ENCODE measurements at places on chromosomes 5 and 9.

DNA sequence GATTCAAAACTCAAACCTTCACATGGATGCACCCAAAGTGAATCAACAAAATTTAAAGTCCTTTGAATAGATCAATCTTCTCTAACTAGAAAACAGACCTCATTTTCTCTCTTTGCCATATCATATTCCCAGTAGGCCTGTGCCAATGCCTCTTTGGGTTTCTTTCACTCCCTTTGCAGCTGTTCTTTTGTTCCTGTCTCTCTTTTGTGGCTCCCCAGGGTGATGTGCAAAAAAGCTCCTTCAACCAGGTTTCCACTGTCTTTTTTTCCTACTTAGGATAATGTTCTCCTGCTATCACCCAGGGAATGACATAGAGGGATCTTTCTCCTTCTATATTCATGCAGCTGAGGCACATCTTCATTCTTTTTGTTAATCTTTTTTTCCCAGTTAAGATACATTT lies 54.6 kb downstream of the MARCHF3 start:
- no peak for DNase-seq

DNA sequence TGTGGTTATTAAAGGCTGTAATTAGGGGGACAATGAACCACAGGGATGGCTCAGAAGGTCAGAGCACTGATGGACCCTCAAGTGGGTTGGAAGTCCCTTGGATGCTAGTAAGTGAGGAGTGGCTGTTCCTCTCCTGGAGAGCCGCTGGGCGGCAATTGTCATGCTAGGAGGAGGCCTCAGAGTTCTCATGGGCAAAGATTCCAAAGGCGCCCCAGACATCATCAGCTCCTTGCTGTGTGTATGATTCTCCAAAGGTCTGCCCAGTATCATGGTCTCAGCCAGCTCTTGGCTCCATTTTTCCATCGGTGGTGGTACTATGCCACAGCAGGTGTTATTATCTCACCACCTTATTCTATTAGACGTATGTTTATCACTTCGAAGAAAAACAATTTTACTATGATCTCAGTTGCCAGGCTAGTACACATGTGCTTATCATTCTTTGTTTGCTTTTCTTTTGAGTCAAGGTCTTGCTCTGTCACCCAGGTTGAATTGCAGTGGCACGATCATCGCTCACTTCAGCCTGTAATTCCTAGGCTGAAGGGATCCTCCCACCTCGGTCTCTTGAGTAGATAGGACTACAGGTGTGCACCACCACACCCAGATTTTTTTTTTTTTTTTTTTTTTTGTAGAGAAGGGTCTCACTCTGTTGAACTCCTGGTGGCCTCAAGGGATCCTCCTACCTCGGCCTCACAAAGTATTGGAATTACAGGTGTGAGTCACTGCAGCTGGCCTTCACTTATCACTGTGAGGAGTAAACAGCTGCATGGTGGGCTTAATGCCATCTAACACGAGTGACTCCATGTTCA lies 46.8 kb downstream of the EXOSC2 start:
- no peak for DNase-seq

GRCh38 chr9:126309427-126310189 lies 17.0 kb upstream of the MVB12B start:
- no peak for DNase-seq

GRCh38 chr9:127116088-127116726 lies 6.2 kb downstream of the ANGPTL2 start:
- no peak for DNase-seq

DNA sequence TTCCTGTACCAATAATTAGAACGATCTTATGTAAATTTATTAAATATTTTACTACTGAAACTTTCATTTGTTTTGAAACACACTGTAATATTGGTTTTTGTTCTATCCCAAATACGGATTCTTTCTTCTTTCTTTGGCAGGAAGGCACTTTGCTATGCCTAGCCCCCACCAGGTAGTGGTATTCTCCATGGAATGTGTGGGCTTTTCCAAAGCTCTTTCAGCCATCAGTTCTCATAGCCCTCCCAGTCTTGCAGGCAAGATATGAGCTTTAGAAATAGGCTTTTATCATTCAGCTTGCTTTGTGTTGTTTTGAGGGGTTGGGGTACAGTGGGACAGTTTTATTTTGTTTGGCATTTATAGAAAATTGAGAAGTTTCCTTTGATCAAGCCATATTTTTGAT lies 107.5 kb downstream of the DMXL1 start:
- DNase-seq = no peak

GRCh38 chr5:164721656-164722055 lies 1216.2 kb downstream of the MAT2B start:
- DNase-seq = no peak

GRCh38 chr9:1871626-1872419 lies 143.3 kb upstream of the SMARCA2 start:
- no peak for DNase-seq

GRCh38 chr5:65801352-65801783 lies 79.4 kb downstream of the NLN start:
- no peak for DNase-seq

GRCh38 chr5:68330574-68330973 lies 115.0 kb downstream of the PIK3R1 start:
- peak; percentile 43 for DNase-seq

GRCh38 chr5:80204808-80205614 lies 50.8 kb downstream of the SERINC5 start:
- no peak for DNase-seq

DNA sequence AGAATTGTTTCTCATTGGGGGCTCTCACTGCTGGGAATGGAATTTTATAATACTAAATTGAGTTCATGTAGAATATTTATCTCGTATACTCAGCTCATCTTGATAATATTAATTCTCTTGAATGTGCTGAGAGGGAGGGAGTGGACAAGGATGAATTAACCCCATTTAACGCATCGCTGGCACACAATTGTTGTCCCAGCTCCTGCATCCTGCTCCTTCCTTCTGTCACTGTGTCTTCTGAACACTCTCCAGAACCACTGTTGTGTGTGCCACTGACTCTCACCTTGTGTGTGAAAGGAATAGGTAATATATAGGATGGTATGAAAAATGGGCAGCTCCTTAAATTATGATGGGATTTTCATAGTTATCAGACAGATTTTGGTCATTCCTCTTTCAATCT lies 267.3 kb downstream of the MTRR start:
- no peak for DNase-seq

DNA sequence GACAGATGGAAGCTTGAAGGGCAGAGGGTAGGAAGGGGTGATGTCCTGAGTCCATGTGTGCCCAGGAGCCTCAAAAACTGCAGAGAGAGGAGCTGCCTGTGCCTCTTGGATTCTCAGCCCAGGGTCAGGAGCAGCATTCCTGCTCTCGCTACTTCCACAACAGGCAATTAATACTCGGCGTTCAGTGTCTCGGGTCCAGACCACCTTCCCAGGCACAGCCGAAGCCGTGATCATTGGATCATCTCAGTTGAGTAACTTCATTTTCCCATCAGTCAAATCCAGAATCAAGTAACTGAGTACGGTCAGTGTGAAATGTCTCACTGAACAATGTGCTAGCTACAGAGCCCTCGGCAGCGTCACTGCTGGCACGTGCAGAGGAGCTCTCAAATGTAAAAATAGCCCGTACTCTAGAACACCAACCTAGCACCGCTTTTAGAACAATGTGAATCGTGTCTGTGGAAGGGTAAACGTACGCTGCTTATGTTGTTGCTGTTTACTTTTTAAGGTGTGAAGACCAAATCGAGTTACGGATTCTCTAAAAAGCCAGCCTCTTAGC lies 63.5 kb upstream of the IRX4 start:
- no peak for DNase-seq

GRCh38 chr5:172747471-172747870 lies 23.5 kb downstream of the DUSP1 start:
- no peak for DNase-seq

- no peak for DNase-seq
Observed at GRCh38 chr5:120304663-120305062, 159.4 kb upstream of the PRR16 start.

- DNase-seq = no peak
Observed at GRCh38 chr5:3590161-3590966, 5.3 kb upstream of the IRX1 start.

DNA sequence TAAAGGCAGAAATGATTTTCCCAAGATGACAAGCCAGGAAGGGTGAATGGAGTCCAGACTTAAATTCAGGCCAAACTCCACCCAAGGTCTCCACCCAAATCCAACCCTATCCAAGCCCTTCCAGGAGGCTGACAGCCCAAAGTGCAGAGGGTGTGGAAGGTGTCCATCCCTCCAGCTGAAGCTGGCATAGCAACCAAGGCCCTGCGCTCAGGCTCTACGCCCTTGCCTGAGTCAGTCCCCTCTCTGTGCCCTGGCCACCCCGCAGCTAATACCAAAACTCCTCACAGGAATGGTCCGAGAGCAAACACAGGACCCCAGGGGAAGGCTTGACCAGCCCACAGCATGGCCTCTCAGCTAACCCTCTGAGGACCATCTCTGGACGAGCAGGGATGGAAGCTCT lies 2.1 kb downstream of the SEPTIN8 start:
- DNase-seq = no peak

DNA sequence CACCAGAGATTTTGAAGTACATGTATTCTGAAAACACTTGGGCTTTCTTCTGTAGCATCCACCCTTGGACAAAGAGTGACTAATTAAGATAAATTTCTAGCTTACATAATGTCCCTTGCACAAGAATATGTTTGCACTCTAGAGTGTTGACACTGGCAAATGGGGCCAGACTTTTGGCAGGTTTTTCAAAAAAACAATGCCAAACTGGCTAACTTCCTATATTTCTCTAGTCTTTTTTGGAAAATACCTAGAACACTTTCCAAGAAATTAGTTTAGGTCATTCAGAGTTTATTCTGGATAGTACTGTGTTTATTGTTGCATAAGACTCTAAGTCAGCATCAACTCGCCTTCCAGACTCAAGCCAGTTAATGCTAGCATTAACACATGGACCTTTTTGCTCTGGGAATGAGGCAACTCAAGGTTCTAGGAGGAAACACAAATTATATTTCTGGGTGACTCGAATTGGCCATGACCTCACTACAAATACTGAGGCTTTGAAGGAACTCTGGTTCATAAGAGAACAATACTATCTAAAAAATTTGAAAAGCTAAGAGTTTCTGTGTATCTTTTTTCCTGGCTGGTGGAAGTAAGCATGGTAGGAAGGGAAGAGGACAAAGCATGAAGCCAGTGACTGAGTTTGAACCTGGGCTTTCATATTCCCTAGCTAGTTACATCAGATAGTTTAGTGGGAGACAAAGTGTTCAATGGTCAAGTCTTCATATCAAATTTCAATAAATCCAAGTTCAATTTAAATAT lies 101.6 kb downstream of the NREP start:
- no peak for DNase-seq

DNA sequence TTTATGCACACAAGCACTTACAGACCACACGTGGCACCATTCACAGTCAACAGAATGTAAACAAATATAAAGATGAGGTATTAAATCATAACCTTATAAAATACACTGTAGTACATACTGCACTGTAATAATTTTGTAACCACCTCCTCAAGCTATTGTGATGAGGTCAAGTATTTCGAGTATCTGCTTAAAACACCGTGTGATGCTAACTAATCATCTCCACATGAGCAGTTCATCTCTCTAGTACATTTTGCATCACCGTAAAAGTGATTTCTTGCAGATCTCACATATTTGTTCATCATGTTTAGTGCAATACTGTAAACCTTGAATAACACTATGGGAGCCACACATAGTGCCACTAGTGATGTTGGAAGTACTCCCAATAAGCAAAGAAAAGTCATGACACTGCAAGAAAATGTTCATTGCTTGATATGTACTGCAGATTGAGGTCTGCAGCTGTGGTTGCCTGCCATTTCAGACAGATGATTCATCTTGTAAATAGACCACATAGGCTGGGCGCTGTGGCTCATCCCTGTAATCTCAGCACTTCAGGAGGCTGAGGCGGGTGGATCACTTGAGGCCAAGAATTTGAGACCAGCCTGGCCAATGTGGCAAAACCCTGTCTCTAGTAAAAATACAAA lies 44.3 kb downstream of the FOXB2 start:
- no peak for DNase-seq

- DNase-seq = peak; percentile 0
Observed at GRCh38 chr5:168793841-168794837, 215.0 kb upstream of the PANK3 start.

DNA sequence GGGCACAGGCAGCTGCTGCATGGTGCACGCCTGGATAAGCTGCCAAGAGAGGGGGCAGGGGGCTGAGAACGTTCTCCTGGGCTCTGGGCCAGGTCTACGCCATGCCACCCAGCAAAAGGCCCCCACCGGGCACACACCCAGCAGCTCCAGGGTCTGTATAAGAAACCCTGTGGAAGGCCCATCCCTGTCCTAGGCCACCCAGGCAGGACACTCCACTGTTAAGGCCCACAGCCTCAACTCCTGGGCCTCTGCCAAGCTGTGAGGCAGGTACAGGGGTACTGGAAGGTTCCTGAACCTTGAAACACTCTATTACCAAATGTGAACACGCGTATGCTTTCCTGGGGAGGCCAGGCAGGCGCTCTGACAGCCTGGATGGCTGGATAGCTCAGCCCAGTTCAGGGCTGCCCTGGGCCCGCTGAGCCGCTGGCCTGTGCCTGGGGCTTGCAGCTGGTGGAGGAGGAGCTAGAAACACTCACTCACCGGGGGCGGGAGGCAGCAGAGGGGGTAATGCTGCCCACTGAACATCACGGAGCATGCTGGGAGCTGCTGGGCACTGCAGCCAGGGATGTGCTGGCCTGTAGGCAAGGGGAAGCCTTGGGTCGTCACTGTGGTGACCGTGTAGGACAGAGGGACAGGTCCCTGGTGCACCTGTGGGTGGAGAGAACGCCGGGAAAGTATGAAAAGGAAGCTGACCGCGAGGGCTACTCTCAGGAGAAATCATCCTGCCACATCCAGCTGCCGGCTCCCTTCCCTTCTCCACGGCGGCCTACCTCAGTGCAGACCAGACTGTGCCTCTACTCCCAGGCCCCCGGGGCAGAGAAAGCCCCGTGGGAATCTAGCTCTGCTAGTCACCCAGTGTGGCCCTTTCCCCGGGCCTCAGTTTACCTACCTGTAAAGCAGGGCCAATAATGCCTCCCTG lies 6.0 kb downstream of the RNF44 start:
- DNase-seq = no peak

GRCh38 chr9:7961076-7961475 lies 161.5 kb upstream of the DMAC1 start:
- no peak for DNase-seq

DNA sequence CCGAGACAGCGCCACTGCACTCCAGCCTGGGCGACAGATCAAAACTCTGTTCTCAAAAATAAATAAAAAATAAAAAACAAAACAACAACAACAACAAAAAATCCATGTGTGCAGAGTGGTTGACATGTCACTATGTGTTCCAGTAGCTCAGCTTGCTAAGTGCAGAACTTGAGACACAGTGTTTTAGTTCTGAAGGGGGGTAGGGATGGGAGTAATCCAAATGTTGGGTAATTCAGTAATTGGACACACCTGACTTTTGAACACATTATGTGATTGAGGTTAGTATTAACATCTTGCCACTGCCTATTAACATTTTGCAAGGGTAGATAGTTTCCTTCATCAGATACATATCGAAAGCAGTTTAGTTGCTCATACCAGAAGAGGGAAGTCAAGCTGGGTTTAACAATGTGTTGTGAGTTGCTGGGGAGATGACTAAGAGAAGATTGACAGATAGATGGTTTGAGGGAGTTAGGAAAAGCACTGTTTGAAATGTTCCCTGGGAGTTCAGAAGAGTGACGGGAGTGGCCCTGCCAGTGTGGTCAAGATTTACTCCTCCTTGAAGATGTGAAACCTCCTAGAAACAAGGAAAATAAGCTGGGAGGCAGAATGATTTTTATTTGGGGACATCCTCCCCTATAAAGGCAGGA lies 928 bp downstream of the HACD4 start:
- DNase-seq = peak; percentile 76

GRCh38 chr9:99822109-99822805 lies 572 bp downstream of the NR4A3 start:
- DNase-seq = peak; percentile 56
